HFFc6 (cell line): ENCODE measurements at places on chromosomes 3 and 15. TPM values are rescaled to one million over a fixed set of nuclear protein-coding genes. Genes with fewer than 3 reads are reported as not detected.

DNA sequence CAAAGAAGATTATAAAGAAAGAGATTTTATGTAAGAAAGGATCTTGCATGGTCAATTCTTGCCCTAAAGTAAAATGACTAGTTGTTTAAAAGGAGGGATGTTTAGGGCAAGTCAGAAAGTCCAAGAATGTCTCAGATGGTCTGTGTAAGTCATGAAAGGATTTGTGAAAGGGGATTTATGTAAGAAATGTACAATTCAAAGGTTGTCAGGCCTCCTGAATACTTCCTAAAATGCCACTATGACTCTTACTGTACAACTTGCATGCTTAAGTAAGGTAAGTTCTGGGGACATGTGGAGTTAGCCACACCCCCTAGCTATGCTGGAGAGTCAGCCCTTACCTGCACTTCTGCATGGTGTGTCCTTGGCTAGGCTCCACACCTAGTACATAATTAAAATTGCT is 328.9 kb upstream of the TGFBR2 start:
- H3K4me1 ChIP-seq, result peaks cover 33% of the 10 kb centered on the region
- DNase-seq, result no peak
- no peak overlapping the region for H3K27ac ChIP-seq
- H3K4me3 ChIP-seq, result no peak overlapping the region
- peaks cover 44% of the 10 kb centered on the region for H3K36me3 ChIP-seq

DNA sequence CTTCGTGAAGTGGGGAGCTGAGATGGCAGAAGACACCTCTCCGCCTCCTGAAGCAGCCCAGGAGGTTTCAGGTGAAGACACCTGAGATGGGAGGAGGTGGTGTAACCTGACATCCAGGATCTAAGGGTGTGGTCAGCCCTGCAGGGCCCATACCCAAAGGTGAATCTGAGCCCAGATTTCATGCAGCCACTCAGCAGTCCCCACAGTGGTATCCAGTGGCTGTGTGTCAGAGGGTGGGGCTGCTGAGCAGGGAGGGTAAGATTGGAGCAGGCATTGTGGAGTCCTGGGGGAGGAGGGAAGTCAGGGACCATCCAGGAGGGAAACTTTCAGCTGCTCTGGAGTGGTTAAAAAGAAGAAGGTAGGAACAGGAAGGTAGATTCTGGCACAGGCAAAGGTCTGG is 46.0 kb upstream of the SMAD6 start:
- peaks cover 17% of the 10 kb centered on the region for H3K4me1 ChIP-seq
- no peak for DNase-seq
- H3K4me3 ChIP-seq, result no peak overlapping the region
- peaks cover 9% of the 10 kb centered on the region for H3K27me3 ChIP-seq
- H3K36me3 ChIP-seq, result no peaks in the 10 kb centered on the region

PLOD2 gene
- total RNA-seq, result 195 to 358 TPM (median 302 TPM) in 3 replicates

DNA sequence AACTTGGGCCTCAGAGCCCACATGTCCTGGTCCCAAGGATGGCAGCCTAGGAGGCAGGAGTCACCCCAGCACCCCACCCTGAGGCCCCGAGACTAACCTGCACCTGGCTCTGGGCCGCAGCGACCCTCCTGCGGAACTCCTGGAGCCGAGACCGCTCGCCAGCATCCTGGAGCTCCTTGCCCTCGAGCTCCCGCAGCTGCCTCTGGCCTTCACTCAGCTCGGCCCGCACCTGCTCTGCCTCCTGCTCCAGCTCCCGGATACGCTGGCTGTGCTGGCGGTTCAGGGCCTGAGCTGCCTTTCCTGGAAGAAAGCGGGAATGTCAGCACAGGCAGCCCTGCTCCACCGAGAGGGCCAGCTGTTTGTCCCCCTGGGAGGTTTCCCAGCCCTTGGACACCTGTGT is 13.2 kb downstream of the KIF7 start:
- H3K36me3 ChIP-seq, result peaks cover 41% of the 10 kb centered on the region
- DNase-seq, result no peak
- H3K4me1 ChIP-seq, result no peaks in the 10 kb centered on the region
- H3K27me3 ChIP-seq, result peaks cover 2% of the 10 kb centered on the region
- H3K4me3 ChIP-seq, result no peak overlapping the region

DNA sequence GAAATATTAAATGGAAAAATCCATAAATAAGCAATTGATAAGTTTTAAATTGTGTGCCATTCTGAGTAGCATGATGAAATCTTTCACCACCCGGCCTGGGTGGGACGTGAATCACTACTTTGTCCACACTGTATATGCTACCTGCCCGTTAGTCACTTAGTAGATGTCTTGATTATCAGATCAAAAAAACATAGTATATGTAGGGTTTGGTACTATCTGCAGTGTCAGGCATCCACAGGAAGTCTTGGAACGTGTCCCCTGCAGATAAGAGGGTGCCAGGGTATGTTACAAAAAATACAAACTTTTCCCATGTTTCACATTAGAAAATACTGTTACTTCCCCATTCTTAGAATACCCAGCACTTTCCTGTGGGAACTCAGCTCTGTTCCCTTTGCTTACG is 35.2 kb downstream of the FAM81A start:
- no peaks in the 10 kb centered on the region for H3K4me1 ChIP-seq
- peaks cover 37% of the 10 kb centered on the region for H3K27me3 ChIP-seq
- DNase-seq, result no peak
- no peak overlapping the region for H3K27ac ChIP-seq
- H3K4me3 ChIP-seq, result no peak overlapping the region

- peak overlapping the region; percentile 87 for H3K27ac ChIP-seq
- H3K4me3 ChIP-seq, result peak overlapping the region; percentile 64
- no peaks in the 10 kb centered on the region for H3K36me3 ChIP-seq
- no peaks in the 10 kb centered on the region; the same call in 1 of the 2 replicates for H3K27me3 ChIP-seq
- DNase-seq, result peak; percentile 85
- peaks cover 42% of the 10 kb centered on the region for H3K4me1 ChIP-seq
Measured at GRCh38 chr3:57983734-57984518, 24.3 kb upstream of the FLNB start.

LDHAL6B gene
- total RNA-seq, result not detected in 3 replicates

- no peaks in the 10 kb centered on the region for H3K36me3 ChIP-seq
- no peak overlapping the region for H3K27ac ChIP-seq
- peaks cover 10% of the 10 kb centered on the region for H3K27me3 ChIP-seq
- peak overlapping the region; percentile 12; the same call in 1 of the 2 replicates for H3K4me3 ChIP-seq
- DNase-seq, result peak; percentile 4
- peaks cover 51% of the 10 kb centered on the region for H3K4me1 ChIP-seq
Measured at GRCh38 chr3:120858521-120858920, 49.5 kb upstream of the STXBP5L start.

PPM1L gene
- 1.1 to 1.6 TPM (median 1.4 TPM) in 3 replicates for total RNA-seq

CLPX gene
- total RNA-seq, result 35.2 to 40.5 TPM (median 37.1 TPM) in 3 replicates

CGGBP1 gene
- 52.2 and 54.7 TPM in 2 replicates for total RNA-seq

- no peak overlapping the region for H3K4me3 ChIP-seq
- no peak for DNase-seq
- no peak overlapping the region for H3K27ac ChIP-seq
Measured at GRCh38 chr3:63857311-63857710, 6.3 kb downstream of the THOC7 start.

DNA sequence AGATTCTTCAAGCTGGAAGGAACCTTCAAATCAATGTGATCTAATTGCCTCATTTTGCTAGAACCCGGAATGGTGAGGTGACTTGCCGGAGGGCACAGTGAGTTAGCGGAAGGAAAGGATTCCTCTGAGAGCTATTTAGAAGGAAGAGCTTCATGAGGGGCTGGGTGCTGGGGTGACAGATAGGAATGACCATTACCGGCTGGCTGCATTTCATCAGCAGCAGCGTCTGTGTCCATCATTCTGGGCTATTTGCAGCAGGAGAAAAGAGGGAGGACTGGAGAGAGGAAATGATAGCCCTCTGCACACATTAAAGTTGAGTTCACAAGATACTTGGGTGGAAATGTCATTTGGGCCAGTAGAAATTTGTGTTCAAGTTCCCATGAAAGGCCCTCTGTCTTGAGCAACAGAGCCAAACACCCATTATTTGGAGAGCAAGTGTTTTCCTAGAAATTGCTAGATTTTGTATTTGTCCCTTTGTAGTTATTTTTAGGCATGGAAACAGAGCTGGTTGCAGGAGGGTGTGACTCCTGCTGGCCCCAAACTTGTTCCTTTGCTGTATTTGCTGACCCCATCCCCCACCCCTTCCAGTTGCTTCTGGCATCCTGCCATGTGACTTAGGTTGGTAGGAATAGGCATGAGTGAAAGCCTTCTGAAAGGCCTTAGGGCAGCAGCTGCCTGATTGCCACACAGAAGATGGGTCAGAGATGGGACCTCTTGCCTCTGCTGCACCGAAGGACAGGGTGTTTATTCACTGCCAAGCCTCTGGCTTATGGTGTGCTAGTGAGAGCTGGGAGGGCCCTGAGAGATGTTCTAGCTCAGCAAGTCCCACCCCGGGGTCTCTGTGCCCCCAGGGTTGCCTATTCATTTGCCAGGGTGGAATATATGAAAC is 87.5 kb upstream of the PLXNA1 start:
- H3K4me3 ChIP-seq, result no peak overlapping the region
- H3K27me3 ChIP-seq, result peaks cover 2% of the 10 kb centered on the region; the same call in 1 of the 2 replicates
- peaks cover 24% of the 10 kb centered on the region for H3K4me1 ChIP-seq
- no peak overlapping the region for H3K27ac ChIP-seq

DNA sequence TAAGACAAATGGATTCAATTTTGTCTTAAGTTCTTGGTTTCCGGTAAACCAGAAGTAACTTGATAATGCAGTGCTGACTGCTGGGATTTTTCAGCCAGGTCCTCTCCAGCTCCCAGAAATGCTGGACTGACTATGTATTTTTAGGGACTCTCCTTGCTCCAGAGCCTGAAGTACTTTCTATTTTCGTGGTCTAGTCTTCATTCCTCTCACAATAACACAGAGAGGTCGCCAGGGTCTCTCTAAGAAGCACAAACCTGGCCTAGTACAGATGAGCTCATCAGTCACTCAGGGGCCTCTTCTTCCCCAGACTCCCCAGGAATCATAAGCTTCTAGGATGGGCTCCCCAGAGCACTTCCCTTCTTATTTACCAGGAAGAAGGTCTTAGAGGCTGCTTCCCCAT is 85.8 kb downstream of the FAM174B start:
- H3K4me3 ChIP-seq, result no peak overlapping the region
- no peaks in the 10 kb centered on the region for H3K4me1 ChIP-seq
- peaks cover 12% of the 10 kb centered on the region for H3K27me3 ChIP-seq
- no peaks in the 10 kb centered on the region for H3K36me3 ChIP-seq

DNA sequence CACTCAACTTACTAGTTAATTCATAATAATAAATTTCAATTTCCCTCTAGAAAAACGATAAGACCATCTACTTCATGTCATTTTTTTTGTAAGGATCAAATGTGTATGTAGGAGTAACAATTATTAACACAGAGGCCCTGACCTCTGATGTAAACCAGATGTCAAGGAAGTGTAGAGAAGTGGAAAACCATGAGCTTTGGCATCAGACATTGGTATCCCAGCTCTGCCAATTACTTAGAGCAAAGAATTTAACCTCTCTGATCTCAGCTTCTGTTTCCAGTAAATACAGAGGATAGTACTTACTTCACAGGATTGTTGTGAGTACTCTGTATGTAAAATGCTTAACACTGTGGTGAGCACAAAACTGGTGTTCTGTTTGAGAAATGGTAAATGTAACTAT is 17.5 kb downstream of the AQR start:
- H3K4me1 ChIP-seq, result peaks cover 18% of the 10 kb centered on the region
- DNase-seq, result peak; percentile 13
- no peak overlapping the region for H3K4me3 ChIP-seq
- H3K36me3 ChIP-seq, result peaks cover 21% of the 10 kb centered on the region
- H3K27me3 ChIP-seq, result no peaks in the 10 kb centered on the region

GALNT15 gene
- total RNA-seq, result 6.2 to 7.4 TPM (median 6.3 TPM) in 3 replicates

SLC24A5 gene
- total RNA-seq, result not detected in 3 replicates

DNA sequence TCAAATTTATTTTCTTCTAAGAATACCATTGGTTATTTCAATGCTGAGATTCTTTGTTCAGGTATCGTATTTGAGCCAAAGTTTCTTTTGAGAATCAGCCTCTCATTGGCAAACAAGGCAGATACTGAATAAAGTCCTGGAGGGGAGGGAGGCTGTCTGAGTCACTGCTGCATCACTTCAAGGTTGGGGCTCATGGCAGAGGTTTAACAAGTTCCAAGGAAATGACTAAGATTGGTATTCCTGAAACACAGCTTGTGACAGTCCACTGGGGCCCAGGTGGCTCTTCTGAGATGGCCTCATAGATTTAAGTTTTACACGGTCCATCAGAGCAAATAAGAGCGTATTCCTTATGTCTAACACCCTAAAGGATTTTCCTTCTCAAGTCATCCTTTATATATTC is 213.8 kb upstream of the STAC start:
- H3K27ac ChIP-seq, result no peak overlapping the region
- H3K4me1 ChIP-seq, result no peaks in the 10 kb centered on the region
- DNase-seq, result no peak
- H3K27me3 ChIP-seq, result no peaks in the 10 kb centered on the region
- no peaks in the 10 kb centered on the region for H3K36me3 ChIP-seq
- no peak overlapping the region for H3K4me3 ChIP-seq

DNA sequence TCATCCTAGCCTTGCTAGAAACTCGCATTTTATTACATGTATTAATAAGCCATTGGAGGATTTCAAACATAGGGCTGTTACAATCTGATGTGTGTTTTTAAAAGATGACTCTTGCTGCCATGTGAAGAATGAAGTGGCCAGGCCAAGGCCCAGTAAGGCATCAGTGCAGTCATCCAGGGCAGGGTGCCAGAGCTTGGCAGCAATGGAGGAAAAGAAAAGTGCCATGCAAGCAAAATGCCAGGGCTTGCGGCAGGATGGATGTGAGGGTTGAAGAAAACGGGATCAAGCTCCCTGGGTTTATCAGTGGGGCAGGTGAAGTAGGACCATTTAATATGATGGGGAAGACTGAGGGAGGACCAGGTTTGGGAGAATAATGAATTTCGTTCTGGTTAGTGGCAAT is 183.6 kb downstream of the MINAR1 start:
- no peaks in the 10 kb centered on the region for H3K36me3 ChIP-seq
- no peak overlapping the region for H3K27ac ChIP-seq
- no peak for DNase-seq
- no peaks in the 10 kb centered on the region; the same call in 1 of the 2 replicates for H3K27me3 ChIP-seq
- peaks cover 12% of the 10 kb centered on the region for H3K4me1 ChIP-seq

DNA sequence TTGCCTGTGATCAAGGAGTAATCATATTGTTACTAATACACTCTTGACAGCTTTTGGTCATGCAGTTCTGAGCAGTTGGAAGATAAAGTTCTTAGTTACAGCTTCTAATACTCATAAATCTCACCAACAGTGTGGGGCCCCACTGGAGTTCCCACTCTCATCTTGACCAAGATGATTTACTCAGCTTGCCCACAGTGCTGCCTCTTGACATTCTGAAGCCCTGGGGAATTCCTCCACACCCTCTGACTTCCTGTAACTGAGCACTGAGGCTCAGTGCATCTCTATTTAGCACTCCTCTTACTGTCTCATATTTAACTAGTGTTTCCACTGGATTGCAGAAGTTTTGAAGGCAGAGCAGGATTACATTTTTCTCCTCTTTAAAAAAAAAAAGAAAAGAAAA is 1.9 kb upstream of the ARL6IP5 start:
- DNase-seq, result peak; percentile 67
- peaks cover 71% of the 10 kb centered on the region for H3K4me1 ChIP-seq
- peaks cover 9% of the 10 kb centered on the region for H3K36me3 ChIP-seq

DNA sequence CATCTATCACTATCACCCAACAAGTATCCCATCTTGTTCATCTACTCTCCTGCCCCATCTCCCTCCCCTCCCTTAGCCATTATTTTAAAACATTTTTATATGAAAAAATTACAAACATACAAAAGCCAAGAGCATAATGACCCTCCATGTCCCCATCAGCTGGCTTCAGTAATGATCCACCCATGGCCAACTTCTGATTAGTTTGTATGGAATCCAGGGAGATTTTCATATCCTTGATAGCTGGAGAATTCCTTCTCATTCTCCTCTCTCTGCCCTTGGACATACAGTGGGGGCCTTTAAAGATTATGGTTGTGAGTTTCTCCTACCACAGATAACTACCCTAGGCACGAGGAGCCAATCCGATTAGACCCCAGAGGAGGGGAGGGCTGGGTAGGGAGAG is 40.2 kb downstream of the IRAK2 start:
- DNase-seq, result no peak
- peaks cover 16% of the 10 kb centered on the region for H3K36me3 ChIP-seq
- peaks cover 40% of the 10 kb centered on the region for H3K4me1 ChIP-seq
- peak overlapping the region; percentile 94 for H3K27ac ChIP-seq
- peak overlapping the region; percentile 61 for H3K4me3 ChIP-seq
- H3K27me3 ChIP-seq, result no peaks in the 10 kb centered on the region; the same call in 1 of the 2 replicates
